ENCODE measurements at places on chromosomes 7 and 10.

- no peak for DNase-seq
Observed at GRCh38 chr7:72394016-72394415, 18.1 kb downstream of the CALN1 start.

- DNase-seq = no peak
Observed at GRCh38 chr10:1362589-1363445, 306.6 kb downstream of the WDR37 start.

DNA sequence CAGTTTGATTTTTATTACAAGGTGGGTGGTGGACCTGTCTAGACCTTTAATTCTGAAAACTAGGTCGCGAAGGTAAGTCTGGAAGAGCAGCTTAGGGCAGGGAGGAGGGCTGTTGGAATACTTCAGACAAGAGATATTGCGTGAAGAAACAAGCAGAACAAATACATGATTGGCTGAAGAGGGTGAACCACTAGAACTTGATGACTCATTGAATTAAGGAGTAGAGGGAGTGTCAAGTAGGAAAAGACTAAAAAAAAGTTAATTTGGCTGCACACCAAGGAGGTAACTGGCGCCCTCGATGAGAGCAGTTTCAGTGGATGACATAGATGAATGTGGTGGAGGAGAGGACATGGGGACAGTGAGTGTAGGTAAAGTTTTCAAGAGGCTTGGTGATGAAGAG, 41.3 kb downstream of the WNT2 start:
- no peak for DNase-seq

GRCh38 chr10:122475100-122475499, 13.7 kb downstream of the HTRA1 start:
- DNase-seq = no peak

DNA sequence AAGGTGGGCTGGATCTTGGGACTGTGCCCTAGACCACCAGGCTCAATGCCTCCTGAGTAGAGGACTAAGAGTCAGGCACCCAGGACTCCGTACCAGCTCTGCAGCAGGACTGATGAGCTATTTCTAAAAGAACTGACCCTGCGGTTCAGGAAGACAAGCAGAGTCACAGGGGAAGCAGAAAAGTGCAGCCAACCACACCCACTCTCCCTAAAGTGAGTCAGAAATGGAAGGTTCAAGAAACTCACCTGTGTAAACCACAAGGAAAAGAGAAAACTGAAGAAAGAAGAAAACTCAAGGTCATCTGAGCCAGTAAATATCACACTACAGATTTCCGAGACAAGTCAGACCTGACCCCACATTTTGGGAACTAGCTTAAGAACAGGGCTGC, 2.5 kb downstream of the PARP12 start:
- no peak for DNase-seq

DNA sequence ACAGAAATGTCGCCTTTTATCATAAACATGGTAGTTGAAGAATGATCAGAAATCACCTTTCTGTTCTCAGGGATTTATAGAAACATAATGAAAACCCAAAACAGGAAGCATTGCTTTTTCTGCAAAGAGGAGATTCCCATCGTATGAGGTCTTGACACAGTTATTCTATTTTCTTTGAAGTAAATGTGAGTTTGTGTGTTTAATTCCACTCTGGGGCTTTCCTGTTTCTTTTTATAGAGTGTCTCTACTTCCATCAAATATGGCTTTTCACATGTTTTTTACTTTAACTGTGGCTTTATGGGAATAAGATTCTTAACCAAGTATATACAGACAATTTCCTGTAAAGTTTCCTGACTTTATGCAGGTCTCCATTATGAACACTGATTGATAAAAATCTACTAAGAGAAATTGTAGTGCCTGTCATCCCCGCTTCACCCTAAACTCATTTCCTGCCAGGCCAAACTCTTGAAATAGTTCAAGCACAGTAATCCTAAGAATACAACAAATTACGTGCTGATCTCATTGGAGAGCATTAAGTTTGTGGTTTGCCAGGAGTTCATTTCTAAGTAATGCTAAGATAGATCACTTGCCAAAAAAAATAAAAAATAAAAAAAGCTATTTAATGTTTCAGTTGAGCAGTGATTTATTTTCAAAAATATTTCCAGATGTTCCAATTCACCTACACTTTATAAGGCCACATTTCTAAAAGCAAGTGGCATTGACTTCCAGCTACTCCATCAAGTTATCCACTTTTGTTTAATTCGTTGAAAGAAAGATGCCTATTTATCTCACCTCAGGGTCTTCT, 52.2 kb upstream of the SEC61G start:
- DNase-seq = no peak

DNA sequence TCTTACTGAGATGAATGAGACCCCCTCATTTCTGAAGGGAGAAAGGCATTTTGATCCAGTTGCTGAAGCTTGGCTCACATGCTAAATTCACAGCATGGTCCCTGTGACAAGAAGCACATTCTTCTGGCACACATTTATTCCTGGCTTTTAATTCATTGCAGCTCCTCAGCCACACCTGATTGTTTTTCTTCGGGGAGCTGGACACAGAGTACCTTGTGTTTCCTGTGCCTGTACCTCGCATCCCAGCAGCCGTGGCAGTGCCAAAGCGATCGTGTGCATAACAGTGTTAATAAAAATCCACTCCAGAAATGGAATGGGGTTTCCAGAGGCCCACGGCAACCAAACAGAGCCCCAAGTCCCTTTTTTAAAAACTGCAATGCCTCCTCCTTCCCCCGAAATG, 615.3 kb upstream of the MGMT start:
- no peak for DNase-seq

GRCh38 chr10:130808686-130809085, 502.8 kb downstream of the TCERG1L start:
- DNase-seq = no peak

DNA sequence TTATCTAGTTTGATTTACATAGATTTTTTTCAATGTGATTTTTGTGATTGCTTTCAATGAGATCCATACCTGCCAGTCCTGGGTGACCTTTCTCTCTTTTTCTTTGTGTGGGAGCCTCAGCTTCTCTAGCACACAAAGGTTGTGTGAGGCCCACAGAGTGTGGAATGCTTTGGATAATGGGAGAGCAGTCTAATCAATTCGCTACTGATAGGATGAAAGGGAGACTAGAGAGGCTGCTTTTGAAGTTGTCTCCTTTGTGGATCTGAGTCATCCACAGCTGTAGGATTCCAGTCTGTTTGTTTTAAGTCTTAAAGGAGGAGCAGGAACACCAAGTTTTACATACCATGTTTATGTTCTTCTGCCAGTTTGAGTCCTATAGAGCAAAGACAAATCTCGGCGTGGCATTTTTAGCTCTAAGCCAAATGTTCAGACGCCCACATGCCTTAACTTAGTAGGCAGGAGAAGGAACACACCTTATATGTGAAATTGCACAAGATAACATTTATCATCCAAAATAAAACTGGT, 330.0 kb downstream of the ARL4A start:
- DNase-seq = no peak

DNA sequence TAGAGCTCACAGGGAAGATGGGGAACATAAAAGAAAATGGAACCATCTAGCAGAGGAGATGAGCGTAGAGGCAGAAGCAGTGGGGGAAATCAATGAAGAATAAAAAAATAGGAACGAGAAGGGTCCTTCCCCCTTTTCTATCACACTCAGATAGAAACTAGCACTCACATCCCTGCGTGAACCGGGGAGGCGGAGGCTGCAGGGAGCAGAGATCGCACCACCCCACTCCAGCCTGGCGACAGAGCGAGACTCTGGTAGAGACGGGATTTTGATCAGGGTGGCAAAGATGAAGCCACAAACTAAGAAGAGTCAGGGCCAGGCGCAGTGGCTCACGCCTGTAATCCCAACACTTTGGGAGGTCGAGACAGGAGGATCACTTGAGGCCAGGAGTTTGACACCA, 64.7 kb upstream of the ECHDC3 start:
- DNase-seq = no peak

DNA sequence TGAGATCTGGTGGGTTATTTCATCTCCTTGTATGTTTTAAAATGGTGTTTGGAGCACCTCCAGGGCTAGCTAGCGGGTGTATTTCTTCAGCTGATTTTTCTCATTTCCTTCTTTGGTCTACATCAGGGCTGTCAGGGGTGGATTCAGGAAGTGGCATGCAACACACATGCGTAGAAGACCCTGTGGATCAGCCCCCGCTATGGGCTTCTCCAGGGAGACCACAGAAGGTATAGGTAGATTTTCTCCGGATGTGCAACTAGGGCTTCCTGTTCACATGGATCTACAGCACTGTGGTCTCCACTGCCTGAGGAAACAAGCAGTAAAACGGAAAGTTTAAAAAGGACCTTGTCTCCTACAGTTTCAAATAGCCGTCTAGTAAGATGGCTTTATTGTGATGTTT, 10.4 kb downstream of the NUB1 start:
- peak; percentile 27 for DNase-seq

- no peak for DNase-seq
Observed at GRCh38 chr7:2728316-2729030, 40.5 kb downstream of the AMZ1 start.

DNA sequence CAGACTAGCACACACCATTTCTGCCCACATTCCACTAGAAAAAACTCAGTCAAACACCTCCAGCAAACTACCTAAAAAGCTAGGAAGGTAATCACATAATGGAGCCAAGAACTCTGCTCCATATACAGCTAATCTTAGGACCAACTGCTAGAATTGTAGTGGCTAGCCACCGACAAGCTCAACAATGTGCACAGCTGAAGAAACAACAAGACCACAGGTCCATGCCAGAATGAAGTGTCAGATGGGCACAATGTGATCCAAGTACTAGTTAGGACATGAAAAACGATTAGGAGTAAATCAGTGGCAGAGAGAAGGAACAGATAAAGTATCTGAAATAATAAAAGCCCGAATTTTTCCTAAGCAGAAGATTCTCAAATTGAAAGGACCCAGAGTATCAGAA, 38.6 kb downstream of the TMEM106B start:
- DNase-seq = no peak

DNA sequence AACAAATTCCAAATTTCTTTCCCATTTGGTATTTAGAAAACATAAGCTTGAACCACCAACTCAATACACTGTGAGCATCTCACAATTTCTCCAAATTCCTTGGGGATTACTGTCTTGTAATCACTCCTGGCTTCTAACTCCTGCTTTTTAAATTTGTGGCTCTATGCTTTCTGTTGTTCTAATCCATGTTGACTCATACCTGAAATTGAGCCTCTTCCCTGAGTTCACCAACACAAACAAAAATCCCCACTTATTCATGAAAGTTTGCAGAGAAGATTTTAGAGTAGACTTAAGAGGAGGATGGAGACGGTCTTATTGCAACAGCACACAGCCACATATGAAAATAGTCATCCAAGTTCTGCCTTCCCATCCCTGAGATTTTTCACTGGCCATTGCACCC, 252.5 kb downstream of the PTEN start:
- DNase-seq = no peak

DNA sequence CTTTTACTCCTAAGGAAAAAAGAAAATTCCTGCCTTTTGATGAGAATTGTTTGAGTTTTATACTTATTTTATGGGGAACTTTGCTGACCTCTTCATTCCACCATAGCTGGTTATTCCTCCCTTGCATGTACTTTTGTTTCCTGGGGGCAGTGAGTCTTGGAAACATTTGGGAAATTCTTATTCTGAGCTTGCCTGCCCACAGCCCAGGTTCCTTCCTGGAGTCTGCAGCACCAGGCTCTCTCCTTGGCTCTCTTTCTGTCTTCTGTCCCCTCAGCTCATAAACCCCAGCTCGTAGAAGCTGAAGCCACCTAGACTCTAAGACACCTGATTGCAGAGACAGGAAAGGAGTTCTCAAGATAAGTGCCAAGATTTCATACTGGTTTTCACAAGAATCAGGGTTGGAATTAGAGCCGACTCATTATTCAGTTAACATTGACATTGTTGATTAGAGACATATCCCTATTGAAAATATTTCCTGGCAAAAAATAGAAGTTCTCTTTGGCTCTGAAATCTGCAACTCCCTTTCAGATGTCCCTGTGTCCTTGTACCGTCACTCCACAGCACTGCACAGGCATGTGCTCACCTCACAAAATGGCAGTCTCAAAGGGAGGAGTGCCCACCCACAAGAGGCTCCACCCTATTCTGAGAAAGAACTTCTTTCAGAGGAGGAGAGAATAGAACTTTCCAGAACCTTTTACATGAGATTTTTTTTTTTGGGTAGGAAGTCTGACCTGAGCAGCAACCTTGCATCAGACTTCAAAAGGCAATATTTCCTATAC, 67.8 kb upstream of the PRSS1 start:
- DNase-seq = no peak

GRCh38 chr7:152865011-152865410, 105.5 kb downstream of the ACTR3B start:
- no peak for DNase-seq

DNA sequence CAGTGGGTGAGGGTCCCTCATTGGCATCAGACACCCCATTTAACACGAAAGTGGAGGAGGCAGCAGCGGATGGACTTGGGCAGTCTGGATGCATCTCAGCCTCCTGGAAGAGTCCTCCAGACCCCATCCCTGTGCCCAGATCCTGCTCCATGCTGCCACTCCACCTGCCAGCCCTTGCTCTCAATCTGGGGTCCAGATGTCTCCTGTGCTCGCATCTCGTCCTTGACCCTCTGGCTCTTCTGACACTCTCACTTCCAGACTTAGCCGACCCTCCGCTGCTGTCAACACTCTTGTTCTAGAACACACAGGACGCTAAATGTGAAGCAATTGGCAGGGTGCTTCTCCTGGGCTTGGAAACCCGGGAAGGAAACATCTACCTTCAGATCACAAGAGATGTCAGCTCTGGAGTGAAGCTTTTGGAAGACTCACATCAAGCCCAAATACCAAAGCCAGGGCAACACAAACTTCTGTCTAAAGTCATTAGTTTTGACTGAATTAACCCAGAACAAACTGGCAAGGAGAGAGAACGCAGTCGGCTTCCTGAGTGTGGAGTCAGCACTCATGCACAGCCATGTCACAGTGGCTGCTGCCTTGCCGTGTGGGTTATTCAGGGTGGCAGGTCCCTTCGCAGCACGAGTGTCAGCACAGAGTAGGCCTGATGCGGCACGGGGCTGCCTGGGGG, 379.1 kb downstream of the TCERG1L start:
- no peak for DNase-seq

- no peak for DNase-seq
Observed at GRCh38 chr7:122067077-122067476, 77.0 kb downstream of the AASS start.

DNA sequence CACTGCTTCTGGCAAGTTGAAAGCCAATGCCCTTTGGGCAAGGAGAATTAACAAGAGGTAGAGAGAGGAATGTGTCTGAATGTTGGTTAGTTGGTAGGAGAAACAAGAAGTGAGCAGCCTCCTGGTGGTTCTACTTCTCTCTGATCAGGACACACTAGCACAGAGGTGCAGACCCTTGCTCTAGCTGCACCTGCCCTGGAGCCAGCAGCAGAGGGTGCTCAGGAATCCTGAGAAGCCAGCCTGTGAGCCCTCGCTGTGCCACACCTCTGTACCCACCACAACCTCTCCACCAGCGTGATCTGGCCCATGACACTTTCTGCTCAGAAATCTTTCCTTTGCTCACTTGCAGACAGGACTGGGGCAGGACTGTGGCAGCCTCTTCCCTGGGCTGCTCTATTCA, 364.7 kb downstream of the RPS24 start:
- no peak for DNase-seq

GRCh38 chr10:88386821-88387773, 196.0 kb downstream of the RNLS start:
- no peak for DNase-seq
